ENCODE measurements at places on chromosomes 4 and X.

GRCh38 chr4:69156913-69157312, 57.6 kb downstream of the UGT2B11 start:
- peak; percentile 65 for DNase-seq

DNA sequence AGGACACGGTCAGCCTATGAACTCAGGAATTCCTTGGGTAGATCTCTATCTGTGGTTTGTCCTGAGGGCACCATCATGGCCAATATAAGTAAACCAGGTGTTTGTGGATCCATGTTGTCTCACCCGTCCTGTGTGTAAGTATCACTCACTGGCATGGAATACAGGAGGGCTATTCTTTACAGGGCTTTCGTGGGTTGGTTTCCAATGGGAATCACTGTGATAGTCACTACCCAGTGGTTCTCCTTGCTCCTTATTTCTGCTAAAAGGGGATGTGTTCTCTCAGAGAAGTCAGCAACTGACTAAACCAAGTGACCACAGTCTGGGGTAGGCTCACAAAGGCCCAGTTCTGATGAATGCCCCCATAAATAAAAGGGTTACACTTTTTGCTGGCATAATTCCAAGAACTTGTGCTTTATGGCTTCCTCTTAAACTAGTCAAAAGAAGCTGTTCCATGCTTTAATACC, 236.7 kb upstream of the JADE1 start:
- DNase-seq: peak; percentile 38

GRCh38 chrX:151982222-151982621, 7.7 kb upstream of the GABRE start:
- DNase-seq: peak; percentile 28

- DNase-seq: no peak
Observed at GRCh38 chrX:39721566-39722279, 376.0 kb downstream of the BCOR start.

DNA sequence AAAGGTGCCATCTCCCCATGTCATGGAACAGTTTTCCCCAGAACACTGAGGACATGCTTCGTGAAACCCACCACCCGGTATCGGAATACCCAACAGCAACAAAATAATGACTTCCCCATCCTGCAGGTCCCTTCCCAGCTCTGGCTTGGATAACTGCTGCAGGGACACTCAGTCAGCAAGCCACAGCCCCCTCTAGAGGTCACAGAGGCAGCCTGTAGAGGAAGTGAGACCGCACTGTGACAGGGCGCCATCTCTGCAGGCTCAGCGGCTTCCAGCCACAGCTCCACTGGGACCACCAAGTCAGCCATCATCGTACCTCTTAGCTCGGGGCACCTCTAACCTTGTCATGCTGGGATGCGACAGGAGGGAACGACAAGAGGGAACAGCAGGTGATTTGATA, 315.9 kb downstream of the LDB2 start:
- no peak for DNase-seq

DNA sequence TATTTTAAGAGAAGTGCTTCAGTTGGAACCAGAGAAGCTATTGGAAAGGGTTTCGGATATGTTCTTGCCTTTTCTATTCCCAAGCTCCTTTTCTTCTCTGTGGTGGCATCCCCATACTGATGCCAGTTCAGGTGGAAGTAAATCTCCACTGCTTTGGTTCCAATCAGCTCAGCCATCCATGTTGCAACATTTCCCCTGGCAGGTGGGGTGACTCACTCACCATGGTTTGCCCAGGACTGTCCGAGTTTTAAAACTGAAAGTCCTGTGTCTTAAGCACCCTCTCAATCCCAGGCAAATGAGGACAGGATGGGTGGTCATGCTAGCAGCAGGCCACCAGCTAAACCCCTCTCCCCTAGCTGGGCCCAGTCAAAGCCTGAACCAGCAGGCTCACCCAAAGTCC, 15.1 kb downstream of the RAI2 start:
- peak; percentile 57 for DNase-seq

GRCh38 chr4:73414936-73415271, 10.8 kb downstream of the ALB start:
- DNase-seq: no peak

DNA sequence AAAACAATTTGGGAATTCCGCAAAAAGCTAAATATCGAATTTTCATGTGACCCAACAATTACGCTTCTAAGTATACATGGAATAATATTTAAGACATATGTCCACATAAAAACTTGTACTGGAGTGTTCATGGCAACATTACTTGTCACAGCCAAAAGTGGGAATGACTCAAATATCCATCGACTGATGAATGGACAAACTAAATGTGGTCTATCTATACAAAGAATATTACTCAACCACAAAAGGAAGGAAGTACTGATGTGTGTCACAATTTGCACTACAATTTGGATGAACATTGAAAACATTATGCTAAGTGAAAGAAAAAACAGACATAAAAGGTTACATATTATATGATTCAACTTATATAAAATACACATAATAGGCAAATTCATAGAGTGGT, 71.9 kb downstream of the AFF2 start:
- DNase-seq: no peak

DNA sequence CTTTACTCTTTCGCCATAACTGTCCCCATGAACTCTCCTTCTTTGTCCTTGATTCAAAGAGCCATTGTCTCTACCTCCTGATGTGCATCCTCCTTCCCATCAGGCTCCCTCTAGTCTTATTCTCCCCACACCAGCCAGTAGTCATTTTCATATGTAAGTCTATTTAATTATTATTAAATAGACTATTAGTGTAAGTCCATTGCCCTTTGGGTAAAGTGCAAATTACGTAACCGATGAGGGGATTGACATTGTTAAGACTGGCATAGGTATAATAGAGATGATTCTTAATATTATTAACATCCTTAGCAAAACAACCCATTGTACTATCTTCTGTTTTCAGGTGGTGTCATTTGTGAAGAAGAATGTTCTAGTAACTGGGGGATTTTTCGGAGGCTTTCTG, 16.7 kb downstream of the CMC4 start:
- no peak for DNase-seq

- DNase-seq: no peak
Observed at GRCh38 chr4:37241647-37242046, 2.9 kb upstream of the NWD2 start.

- no peak for DNase-seq
Observed at GRCh38 chr4:40247350-40247749, 50.5 kb downstream of the RHOH start.

DNA sequence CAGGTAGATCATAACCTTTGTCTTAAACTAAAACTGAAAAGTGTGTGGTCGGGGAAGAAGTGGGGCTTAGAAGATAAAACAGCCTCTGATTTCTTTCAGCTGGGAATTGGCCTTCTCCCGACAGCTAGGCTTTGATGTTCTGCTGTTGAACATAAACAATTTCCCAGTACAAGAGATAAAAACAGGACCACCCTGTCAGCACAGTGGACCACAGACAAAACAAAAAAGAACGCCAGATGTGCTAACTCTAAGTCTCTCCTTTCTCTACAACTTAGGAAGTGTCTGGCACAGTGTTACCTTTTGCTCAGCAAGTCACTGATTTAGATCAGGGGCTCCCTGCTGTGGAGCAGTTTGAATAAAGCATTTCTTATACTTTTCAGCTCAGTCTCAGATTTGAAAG, 87.5 kb upstream of the UXT start:
- no peak for DNase-seq

Data from PC-3 (cell line).